AG04450 (cell line): ENCODE measurements at places on chromosomes 3 and 15.

DNA sequence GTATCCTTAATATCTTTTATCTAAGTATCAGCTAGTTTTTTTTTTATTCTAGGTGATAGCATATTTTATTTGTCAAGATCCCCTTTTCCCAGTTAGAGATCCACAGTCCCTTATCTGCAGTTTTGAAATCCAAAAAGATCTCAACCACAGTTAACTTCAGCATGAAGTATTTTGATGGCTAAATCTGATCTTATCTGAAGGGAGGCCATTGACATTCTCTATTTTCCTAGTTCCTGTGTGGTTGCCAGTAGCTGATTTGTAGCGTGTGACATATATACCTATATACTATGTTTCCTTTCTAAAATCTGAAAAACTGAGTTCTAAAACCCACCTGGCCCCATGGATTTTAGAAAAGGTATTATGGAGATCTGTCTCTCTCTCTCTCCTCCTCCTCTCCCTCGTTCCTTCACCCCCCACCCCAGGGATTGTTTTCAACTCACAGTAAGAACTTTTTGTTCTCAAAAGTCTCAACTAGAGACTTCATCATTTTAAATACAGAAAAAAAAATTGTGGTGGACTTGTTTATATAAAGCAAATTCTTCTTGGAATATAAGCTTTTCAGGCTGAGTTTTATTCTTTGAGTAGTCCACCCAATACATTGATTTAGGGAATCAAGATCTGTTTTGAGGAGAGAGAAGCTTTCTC lies 12.3 kb downstream of the TCF12 start:
- no peak for DNase-seq

DNA sequence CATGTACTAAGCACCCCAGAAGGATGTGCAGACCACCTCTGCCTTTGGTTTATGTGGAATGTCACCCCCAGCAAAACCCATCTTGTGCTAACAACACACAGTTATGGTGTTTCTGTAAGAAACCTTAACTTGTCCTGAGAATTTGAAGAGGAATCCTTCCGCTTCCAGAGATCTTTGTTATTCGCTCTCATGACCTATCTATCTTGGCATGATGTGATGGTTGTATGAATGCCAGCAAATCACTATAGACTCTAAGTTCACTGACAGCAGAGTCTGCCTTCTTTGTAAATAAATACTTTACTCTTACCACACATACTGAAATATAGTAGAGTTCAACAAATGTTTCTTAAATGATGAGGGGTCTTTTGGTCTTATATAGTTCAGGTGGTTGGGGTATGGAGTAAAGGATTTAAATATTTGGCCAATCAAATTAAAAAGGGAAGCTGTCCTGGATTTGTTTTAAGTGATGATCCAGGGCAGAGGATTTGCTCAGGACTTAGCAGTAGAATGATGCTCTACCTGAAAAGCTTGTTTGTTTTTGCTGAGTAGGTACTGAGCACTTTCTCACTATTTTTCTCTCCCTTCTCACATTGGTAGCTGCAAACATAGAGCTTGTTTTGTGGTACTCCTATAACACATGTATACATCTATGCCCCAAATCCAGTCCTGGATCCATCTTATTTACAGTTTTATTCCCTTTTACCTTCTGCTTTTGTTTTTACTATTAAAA lies 27.9 kb upstream of the RTP1 start:
- DNase-seq, result no peak

GRCh38 chr3:113769551-113769950 lies 22.7 kb downstream of the ATP6V1A start:
- no peak for DNase-seq

- no peak for DNase-seq
These were observed 35.5 kb downstream of the FAH start for GRCh38 chr15:80188251-80188650.

- DNase-seq, result no peak
These were observed 329.7 kb downstream of the RORA start for GRCh38 chr15:60899322-60899966.

DNA sequence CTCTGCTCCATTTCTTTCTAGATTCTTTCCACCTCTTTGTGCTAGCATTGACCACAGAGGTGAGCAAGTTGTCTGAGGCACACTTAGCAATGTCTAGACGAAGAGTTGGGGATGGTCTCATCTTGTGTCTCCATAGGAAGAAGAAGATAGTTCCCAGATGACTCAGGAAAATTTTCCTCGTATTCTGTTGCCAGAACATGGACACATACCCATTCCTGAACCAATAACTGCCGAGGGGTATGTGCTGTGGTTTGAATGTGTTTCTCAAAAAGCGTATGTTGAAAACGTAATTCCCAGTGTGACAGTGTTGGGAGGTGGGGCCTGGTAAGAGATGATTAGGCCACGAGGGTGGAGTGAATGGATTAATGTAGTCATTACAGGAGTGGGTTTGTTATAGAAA lies 107.5 kb upstream of the GALNT15 start:
- no peak for DNase-seq

DNA sequence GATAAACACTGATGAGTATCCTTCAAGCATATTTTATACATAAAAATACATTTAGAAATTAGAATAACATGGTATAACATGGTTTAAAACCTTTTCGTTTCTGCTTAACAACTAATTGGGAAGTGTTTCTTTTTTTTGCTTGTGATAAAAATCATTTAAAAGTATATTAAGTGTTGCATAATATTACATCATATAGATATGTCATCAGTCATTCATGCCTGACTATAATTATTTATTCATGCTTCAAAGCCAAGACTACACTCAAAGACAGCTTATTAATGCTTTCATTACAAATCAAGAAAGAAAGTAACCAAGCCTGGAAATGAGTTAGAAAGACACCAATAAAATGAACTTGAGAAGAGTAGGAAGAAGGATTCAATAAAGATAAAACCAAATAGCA lies 136.6 kb upstream of the TP63 start:
- no peak for DNase-seq

DNA sequence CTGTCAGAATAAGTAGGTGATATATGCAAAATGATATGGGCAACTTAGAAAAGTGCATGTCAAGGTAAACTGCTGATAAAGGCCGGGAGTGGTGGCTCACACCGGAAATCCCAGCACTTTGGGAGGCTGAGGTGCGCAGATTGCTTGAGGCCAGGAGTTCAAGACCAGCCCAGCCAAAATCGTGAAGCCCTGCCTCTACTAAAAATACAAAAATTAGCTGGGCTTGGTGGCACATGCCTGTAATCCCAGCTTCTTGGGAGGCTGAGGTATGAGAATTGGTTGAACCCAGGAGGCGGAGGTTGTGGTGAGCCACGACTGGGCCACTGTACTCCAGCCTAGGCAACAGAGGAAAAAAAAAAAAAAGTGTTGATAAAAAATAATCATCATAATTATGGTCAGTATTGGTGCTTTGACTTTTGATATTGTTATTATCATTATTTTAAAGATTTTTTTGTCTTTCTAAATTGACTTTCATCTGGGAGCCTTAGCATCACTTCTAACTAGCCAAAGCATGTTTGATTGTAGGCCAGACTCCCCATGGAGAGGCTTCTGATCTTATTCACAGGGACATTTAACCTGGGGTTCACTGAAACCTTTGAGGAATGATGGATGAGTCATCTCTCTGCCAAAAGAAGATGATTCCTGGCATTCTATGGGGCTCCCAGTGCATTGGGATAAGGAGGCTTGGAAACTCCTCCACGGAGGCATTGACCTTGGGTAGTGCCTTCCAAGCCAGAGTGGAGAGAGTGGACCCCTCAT lies 5.6 kb downstream of the ZBTB38 start:
- no peak for DNase-seq

- no peak for DNase-seq
These were observed 11.2 kb downstream of the STIMATE start for GRCh38 chr3:52886049-52886730.

DNA sequence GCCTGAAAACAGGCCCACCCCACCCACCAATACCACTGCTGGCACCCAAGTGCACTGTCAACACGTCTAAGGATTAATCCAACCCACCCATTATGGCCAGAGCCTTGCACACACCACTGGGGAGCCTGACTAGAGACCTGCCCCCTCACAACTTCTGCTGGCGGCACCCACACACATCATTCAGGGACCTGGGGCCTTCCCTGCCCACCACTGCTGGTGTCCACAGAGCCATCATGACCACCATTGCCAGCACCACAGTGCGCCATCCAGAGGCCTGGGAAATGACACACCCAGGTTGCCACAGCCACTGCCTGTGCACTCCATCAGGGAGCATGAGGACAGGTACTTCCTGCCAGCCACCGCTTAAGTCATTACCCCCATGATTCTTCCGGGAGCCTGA lies 67.0 kb upstream of the IMPG2 start:
- DNase-seq, result no peak

DNA sequence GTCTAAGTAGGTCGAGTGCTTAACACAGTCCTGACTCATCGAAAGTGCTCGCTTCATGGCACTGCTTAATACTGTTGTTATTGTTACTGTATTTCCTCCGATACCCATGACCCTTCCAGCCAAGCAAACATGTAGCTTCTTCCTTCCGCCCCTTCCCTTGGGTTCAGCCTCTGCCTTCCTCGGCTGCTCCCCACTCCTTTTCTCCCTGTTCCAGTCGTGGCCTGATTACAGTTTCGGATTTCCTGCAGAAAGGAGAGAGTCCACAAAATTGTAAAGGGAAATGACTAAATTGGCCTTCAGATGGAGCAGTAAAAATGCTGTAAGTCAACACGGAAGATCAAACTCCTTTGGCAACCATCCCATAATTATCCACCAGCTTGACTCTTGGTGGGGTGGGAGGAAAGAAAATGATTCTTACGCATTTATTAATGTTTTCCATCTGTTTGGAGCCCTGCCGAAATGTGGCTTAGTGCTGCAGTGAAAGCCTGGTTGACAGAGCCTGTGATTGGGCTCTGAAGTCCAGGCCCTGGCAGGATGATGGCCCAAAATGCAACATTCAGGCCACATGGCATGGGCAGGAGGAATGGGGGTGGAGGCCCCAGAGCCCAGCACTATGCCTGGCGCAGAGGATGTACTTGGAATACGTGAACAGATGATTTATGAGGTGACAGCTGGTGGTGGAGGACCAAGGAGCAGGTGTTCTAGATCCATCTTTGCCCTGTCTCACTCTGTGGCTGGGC lies 37.6 kb downstream of the FAM3D start:
- peak; percentile 95 for DNase-seq

- no peak for DNase-seq
These were observed 47.0 kb upstream of the PLXNA1 start for GRCh38 chr3:126935756-126936509.

- no peak for DNase-seq
These were observed 5.7 kb downstream of the PODXL2 start for GRCh38 chr3:127634653-127635052.

DNA sequence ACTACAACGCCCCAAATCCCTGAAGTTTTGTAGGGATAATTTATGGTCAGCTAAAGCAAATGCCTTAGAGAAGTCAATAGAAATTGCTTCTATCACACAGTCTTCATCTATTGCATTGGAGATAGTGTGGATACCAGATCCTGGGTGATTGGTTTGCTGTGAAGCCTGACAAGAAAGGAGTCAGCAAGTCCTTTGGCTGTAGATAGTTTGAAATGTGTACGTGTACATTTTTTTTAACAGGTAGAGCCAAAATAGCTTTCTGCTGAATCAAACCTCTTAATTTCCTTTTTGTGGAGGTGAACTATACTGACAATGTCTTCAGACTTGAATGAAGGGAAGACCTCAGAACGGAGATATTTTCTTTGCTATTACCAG lies 312.3 kb downstream of the ZBBX start:
- DNase-seq, result no peak

- DNase-seq, result no peak
These were observed 362.8 kb downstream of the PTPRG start for GRCh38 chr3:61924090-61924735.

GRCh38 chr3:147038481-147038880 lies 367.9 kb downstream of the ZIC4 start:
- no peak for DNase-seq

DNA sequence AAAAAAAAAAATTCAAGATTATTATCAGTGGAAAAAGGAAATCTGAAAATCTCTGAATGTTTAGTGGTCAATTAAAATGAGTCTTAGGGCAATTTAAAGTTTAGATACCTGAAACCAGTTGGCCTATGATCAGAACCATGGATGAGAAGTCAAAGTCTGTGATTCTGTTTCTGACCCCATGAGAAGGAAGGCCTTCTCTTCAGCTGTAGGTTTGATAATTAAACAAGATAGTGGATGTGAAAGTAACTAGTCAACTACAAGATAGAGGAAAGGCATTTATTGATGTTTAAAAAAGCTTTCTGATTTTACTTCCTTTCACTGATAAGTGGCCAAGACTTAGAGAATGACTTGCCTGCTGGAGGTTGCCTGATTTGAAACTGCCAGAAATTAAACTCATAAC lies 8.7 kb downstream of the PLS1 start:
- no peak for DNase-seq

- DNase-seq, result no peak
These were observed 81.7 kb downstream of the OPA1 start for GRCh38 chr3:193674714-193675113.

DNA sequence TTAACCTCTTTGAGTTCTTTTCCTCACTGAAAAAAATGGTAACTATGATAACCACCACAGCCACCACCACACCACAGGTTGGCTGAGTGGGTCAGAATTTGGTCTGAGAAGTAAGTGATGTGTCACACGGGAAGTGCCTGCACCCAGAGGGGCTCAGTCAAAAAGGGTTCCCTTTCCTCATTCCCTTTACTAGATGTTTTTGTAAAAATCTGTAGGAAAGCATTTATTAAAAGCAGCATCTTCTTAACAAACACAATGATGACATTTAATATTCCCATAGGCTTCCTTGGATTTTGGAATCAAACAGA lies 23.2 kb downstream of the CFAP92 start:
- DNase-seq, result no peak

- DNase-seq, result no peak
These were observed 38.3 kb downstream of the MTHFS start for GRCh38 chr15:79858469-79858868.

DNA sequence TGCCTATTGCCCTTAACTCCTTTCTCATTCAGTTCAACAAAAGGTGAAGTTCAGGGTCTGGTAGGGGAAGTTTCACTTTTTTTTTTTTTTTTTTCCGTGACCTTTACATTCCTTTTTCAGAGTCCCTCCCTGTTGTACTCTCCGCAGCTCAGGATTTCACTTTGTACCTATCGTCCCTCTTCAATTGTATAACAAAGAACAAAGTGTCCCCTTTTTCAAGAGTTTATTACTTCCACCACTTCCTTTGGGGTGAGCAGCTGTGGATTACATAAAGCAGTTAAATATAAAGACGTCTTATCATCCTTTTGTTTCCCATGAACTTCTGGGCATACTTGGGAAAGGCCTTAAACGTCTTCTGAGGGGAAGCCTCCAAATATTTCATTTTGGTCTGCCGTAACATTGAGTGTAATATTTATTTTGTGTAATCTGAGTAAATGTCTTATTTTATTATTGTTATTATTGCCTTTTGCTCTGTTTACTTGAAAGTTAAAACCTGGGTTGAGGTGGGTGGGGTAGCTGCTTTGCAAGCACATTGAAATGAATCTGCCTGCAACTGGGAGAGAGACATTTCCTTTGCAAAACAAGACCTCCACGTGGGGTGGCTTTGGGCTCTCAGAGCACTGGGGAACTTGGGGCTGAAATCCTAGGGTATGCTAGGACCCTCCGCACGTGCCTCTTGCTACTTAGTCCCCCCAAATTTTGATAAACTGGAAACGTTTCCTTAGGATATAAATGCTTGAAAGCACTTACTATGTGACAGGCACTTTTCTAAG lies 169.4 kb downstream of the MCTP2 start:
- no peak for DNase-seq
